ENCODE measurements at places on chromosomes 1 and 21.

DNA sequence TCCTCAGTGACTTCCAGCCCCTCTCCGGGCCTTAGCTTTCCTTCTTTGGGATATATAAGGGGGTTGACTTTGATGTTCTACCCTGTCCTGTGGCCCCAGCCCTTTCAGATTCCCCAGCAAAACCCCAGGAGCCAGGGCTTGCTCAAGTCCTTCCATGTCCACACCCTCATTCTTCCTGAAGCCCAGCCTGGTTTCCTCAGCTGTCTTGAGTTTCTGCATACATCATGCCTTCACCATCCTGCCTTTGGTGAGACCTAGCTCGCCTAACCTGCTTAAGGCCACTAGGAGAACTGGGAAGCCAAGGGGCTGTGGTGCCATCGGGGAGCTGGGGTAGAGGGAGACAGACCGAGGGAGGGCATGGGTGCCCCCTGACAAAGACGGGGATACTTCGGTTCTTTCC lies 17.2 kb upstream of the PEF1 start:
- no peak for DNase-seq

DNA sequence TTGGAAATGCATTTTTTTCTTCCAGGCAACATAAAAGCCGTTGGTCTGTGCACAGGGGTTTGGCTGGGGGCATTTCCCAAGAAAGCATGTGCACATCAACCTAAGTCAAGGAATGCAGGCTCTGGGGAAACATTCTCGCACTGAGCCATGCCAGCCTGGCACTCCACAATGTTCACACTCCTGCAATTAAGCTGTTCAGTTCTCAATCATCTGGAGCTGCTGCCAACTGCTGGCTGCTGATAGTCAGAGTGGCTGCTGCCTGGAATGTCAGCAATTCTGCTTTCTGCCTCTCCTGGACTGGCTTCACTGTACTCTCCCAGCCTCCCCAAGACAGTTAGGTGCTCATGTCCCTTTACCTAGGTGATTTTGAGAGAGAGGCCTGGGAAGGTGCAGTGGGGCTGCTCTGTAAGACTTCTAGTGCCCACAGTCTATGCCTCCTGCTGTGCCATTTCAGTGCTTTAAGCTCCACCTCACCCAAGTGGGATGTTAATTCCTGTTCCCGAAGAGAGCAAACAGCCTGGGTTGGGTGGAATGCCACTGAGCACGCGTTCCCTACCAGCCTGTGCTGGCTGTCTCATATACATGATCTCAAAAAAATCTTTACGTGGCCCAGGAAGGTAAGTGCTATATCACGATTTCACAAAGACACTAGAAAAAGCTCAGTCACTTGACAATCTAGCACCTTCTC lies 131.7 kb downstream of the BRINP2 start:
- DNase-seq = no peak

DNA sequence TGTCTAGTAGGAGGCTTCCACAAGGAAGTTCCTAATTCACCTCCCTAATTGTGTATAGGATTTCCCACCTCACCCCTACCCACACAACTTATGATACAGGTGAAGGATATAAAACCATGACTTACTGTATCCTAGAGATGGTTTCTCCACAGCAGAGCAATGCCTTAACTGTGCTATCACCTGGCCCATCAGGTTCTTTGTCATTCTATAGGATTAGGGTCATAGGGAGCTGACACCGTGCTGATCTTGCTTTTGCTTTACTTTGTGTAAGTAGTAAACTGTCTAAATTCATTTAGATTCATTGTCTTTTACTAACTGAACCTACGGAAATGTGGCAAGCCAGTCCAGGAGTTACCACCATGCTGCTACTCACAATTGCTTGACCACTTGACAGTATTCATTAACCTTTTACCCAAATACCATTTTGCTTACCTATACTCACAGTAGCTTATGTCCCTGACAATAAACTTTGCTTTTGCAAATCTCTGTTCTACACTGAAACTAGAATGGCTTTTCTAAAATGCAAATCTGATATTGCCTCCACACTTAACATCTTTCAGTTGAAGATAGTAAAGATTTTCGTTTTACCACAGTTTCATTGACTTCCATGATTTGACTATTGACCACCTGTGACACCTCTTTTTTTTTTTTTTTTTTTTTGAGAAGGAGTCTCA lies 147.6 kb downstream of the IFI44 start:
- no peak for DNase-seq

DNA sequence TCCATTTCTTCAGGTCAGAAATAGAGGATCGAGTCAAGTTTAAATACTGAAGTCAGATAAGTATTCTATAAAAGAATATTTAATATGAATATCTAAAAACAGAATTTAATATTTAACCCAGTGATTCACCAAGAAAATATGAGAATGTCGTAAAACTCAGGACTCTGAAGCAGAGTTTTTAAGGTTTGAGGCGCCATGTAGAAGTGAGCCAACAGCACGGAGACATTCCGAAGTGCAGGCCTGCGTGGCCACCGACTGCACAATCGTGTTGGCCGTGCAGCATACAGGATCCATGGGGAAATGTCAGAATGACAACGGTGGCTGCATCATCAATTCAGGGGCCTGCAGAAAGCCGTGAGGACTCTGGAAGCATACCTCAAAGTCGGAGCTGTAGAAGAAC lies 23.4 kb downstream of the MRAP start:
- no peak for DNase-seq

DNA sequence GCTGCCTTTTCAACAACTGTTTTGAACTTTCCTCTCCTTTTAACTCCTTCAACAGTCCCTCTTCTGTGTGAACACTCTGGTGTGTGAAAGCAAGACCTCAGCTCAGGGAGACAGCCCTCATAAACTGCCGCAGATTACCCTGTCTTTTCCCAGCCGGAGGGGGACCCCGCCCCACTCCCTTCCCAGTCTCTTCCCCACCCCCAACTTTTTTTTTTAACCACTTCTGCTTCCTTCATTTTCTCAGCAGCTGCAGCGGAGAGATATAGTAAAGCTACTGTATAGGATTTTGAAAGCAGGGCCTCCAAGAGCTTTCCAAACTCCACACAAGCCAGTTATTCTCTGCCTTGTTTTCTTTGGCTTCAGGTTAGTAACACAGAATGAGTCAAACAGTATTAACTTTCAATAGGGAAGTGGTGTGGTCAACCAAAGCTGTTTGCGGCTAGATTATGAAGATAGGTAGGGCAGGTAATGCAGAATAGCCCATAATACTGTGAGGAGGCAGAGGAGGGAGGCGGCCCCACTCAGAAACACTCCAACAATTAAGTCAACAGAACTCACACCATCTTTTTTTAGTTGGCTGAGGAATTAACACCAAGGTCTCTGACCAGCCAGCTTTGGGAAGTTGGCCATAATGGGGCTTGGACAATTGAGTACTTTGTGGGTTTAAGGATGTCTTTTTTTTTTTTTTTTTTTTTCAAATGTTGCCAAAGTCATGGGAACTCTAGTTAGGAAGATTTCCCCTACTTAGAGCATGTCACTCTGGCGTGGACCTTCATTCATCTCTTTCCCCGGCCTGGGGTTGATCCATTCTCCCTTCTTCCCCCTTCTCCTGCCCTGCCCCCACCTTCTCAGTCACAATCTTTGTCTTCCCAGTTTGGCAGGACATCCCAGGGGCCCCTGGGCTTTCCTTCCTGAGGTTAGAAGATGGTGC lies 177.0 kb downstream of the CLIC6 start:
- peak; percentile 47 for DNase-seq

Measured in CD4-positive, alpha-beta T cell treated with Interleukin-15 for 4 hours (primary cell).